ENCODE measurements at places on chromosomes 5 and 9.

DNA sequence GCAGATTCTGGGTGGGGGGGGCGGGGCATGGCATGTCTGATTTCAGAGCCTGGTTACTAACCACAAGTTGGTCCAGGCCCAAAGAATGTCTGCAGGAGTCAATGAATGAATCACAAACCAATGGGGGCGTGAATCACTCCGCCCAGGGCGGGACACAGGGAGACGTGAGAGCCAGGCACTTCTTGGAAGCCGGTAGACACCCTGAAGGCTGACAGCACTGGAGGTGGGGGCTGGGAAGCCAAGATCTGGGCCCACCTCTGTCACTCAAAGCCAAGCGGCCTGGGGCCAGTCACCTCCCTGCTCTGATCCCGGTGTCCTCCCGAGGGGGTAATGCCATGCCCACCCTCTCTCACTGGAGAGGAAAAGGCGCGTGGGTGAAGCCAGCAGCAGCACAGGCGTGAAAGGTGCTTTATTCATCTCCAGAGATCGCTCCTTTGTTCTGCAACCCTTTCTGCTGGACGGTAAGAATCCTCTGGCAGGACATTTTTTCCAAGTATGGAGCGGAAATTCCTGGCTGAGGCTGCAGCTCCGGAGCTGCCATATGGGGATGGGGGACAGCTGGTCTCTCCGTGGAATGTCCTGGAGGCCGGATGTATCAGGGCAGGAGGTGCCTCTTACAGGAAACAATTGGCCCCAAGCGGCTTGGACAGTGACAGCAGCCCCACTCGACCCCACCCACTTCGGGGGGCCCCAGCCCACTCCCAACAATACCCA lies 85.0 kb downstream of the STK10 start:
- DNase-seq = no peak

DNA sequence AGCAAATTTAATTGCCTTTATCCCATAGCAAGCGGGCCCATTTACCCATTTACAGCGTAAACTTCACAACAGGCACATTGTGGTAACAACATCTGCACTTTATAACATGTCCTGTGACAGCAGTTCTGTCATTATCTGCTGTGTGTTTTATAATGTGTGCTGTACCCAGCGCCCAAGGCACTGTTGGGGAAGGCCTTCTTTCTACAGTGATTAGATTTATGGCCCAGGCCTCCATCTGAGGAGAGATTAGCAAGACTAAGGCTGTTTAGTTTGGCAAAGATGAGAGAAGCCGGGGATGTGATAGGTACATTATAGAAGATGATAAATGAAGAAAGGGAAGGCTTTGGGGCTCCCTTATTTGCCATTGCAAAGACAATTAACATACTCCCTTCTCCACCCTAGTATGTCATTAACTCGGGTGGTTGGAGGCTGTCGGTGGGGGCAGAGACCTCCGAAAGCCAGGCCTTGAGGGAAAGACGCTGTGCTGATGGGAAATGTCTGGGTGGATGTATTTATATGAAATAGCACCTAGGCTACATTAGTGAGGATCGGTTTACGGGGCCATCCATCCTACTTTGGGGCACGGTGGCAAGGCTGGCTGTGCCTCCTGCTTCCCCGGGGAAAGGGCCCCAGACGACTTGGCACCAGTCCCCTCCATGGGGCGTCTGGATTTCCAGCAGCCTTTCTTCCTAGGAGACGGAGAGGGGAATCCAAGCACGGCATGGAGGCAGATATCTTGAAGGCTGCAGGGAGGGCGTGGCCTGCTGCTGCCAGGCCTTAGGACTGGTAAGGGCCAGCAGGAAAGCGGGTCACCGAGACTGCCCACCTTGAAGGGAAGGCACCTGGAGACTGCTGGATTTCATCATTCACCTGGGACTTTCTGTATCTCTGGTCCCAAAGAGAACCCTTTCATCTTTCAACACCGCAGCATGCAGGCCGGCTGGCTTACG lies 64.3 kb upstream of the PTCH1 start:
- DNase-seq = no peak

GRCh38 chr5:57111993-57112392 lies 61.9 kb upstream of the GPBP1 start:
- DNase-seq = no peak

DNA sequence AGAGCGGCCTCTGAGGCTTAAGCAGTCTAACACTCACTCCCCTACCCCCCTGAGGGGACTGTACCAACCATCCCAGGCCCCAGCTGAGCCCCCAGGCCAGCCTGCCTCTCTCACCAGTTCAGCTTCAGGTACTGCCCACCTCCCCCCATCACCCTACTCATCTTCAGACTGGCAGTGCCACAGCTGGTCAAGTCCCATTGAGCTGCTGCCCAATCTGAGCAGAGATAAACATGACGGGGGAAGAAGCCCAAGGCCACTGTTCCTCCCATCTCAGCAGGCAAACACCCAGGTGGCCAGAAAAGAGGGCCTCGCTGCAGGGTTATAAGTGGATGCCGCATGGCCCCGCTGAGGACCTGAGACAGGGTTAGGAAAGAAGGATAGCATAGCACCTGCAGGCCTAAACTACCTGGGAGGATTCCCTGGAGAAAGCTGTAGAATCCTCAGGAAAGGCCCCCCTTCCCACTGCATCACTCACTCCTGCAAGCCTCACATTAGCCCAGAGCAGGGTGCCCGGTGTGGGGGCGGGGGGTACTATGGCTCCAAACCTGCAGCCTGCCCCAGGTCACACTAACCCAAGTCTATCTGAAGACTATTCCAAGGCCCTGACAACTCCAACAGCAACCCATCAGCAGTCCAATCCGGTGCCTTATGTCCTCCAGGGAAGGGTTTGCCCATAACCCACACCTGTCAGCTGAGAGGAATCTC lies 3.6 kb downstream of the B4GALT1 start:
- no peak for DNase-seq

DNA sequence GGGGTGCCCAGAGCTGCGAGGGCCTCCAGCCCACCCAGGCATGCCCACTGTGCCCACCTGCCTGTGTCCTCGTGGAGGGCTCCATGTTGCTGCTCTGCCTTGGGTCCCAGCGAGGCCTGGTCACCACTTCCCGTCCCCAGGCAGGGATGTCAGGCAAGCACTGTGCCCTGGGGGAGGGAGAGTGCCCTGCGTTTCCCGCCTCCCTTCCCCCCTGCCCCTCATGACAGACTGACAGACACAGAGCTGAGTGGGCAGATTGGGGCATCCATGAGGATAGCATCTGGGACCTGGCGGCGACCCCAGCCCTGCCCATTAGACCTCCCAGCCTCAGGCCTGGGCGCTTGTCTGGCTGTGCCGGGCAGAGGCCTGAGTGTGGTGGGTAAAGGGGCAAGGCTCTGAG lies 56.9 kb downstream of the KCNT1 start:
- DNase-seq = no peak

GRCh38 chr5:9455826-9456434 lies 89.9 kb downstream of the SEMA5A start:
- DNase-seq = no peak

GRCh38 chr5:90909940-90910339 lies 351.3 kb downstream of the ADGRV1 start:
- DNase-seq = no peak

- no peak for DNase-seq
Observed at GRCh38 chr9:6214434-6214833, 1.2 kb upstream of the IL33 start.

DNA sequence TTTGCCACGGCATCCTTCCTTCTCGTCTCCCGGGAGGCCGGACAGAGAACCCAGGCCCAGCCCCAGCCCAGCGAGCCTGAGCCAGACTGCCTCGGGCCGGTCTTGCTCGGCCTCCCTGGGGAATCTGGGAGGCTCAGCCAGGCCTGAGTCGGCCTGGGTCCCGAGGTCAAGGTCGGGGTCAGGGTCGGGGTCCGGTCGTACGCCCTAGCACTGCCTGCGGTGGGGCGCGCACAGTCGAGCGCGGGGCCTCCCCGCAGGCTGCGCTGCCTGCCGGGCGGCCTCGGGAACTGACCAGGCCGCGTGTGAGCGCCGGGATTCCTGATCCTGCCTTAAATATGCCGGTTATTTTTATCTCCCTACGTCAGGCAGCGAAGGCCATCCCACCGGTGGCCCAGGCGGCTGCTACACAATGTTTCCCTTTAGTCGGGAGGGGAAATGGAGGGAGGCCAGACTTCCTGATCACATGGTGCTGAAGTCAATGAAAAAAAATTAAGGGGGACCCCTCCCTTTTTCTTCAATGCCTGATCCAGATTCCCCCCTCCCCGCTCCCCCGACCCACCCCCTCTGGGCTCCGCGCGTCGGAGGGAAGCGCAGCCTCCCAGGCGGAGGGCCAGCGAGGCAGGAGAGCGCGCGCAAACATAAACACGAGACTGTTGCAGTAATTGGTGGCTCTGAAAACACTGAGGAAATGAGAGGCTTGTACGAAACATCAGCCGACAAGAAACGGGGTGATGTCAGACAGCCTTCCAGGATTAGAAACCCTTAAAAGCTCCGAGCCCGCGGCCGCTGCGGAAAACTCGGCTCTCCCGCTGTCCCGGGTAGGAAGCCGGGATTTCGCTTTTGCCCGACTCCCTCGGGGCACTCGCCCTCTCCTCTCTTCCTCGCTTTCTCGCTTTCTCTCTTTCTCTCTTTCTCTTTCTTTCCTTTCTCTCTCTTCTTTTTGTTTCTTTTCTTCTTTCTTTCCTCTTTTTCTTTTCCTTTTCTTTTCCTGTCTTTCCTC lies 148.2 kb upstream of the KLF4 start:
- DNase-seq = peak; percentile 26

DNA sequence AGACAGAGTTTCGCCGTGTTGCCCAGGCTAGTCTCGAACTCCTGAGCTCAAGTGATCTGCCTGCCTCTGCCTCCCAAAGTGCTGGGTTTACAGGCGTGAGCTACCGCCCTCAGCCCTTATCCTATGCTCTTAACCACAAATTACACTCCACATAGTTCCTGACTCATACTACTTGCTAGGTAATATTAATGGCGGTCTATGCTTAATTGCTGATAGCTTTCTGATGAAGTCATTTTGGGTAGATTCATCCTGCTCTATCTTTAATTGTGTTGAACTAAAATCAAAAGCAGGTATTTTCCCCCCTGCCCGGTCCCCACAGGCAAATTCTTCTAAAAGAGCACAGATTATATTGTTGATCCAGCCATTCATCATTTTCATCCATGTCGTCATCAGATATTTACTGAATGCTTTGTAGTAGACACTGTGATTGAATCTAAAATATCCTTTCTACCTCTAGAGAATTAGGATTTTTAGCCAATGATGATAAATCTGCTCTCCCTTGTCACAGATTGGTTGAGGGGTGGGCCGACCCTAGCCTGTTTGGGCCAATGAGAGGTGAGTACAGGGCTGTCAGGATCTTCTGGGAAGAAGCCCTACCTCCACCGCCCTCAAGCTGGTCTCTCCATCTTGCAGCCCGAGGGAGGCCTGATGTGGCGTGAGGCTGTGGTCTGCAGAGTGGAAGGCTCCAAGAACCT lies 144.8 kb downstream of the NR3C1 start:
- DNase-seq = no peak

DNA sequence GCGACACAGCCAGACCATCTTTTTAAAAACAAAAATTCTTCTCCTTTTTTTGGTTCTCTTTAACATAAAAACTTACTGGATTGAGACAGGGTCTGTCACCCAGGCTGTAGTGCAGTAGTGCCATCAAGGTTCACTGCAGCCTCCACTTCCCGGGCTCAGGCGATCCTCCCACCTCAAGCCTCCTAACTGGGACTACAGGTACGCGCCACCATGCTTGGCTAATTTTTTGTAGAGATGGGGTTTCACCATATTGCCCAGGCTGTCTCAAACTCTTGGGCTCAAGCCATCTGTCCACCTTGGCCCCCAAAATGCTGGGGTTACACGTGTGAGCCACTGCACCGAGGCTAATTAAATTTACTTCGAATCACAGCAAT lies 13.8 kb downstream of the HNRNPK start:
- DNase-seq = no peak

GRCh38 chr9:81597419-81598122 lies 91.8 kb downstream of the TLE1 start:
- no peak for DNase-seq

DNA sequence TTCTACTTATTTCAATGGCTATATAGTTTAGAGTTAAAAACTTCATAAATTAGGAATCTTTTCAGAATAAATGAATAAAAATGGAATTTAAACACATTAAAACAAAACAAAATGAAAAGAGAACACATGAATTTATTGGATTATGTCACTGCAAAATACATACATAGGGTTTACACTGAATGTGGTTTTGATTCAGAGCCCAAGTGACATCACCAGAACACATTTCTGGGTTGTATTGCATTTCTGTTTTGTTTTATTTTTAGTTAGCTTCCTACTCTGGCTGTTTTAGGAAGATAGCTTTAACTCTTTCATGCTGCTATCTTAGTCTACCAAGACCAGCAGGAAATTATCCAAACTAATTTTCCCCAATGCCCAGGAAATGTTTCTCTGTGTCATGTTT lies 1935.0 kb downstream of the EFNA5 start:
- DNase-seq = no peak

DNA sequence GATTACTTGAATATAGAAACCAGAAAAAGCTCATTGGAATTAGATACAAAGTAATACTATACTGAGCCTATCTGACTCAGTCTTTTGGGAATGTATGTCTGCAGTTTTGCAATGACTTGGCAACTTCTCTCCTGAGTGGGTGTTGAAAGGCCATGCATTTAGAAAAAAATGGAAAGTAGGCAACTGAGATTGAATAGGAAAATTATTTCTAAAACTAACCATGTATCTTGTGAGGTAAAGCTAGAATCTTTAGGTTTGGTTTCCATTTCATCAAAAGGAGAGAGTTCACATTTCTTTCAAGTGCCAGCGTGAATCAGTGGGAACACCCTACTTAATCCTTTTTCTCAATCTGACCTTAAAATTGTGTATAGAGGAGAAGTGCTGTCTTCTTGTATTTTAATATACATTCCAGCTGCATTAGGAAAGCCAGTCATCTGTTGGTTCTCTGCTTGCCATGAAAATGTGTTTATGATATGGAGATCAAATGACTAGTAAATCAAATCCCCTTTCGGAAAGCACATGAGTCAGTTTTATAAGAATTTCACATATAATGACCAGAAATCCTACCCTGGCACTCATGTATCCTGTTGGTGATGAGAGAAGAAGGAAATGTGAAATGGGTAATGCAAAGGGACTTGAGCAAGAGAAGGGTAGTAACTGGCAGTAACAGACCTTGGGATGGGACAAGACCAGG lies 30.4 kb downstream of the NFX1 start:
- DNase-seq = no peak

DNA sequence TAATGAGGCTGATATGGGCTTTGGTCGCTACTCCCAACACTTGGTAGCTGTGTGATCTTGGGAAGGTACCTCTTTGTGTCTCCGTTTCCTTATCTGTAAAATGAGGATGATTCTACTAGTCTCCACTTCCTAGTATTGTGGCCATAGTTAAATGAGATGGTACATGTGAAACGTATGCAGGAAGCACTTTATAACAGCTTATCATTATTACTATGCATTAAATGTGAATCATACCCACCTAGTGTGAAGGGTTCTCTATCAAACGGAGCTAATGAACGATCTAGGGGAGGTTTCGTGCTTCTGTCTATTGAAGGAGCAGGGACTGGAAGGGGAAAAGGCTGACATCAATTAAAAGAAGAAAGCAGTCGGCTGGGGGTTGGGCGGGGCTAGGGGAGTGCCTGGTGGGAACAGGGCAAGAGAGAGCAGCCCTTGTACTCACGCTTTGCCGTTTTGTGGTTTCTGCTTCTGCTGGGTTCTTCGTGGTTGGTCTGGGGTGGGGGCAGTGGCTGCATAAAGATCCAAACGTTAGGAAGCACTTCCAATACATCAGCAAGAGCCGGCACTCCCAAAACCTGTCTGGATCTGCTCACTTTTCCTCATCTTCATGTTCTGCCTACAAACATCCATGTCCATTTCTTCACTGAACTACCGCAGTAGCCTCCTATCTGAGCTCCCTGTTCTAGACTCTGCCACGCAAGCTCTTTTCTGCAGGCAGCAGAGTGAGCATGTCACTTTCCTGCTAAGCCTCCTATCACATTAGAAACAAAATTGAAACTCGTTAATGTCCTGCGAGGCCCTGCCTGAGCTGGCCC lies 30.8 kb downstream of the LCP2 start:
- no peak for DNase-seq
